ENCODE measurements at places on chromosomes 4 and X.
A peak's percentile ranks its signal among the peaks of the same experiment; 100 is the strongest.

- DNase-seq: no peak
Measured at GRCh38 chr4:31085689-31086088, 365.5 kb downstream of the PCDH7 start.

- peak; percentile 81 for DNase-seq
Measured at GRCh38 chr4:107721436-107722100, 1.5 kb upstream of the PAPSS1 start.

DNA sequence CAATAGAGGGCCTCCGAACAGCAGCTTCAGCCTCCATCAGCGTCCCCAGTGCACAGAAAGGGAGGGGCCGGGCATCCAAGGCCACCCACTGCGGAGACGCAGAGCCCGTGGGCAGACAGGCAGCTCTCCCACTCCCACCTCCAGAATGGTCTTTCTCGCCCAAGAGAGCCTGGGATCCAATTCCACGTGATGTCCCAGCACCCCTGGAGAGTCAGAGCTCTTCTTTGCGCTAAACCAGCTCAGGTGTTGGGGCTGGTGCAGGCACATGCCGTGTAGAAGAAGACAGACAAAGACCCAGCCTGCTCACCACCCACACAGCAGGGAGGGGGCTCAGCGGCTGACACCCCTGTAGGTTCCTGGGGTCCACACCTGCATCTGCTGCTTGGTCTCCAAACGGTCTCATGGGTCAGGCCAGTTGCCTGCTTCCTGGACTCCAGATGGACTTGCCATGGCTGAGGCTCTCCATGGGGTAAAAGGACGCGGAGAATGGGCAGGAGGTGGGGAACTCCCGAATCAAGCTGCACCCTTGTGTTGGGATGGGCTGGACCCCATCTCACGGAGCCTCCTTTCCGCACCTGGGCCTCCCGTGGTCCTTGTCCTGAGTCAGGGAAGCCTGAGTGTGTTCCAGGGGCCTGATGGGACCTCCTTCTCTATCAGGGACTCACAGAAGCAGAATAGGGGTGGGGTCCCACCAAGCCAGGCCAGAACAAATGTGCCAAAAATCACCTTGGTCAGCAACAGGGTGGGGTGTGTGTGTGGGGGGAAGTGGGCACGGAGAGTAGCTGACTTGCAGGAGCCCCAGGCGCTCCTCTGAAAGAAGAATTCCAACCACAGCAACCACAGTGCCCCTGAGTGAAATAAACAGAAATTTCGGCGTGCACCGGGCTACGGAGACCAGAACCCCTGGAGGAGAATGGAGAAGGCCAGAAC is 11.6 kb upstream of the ASMTL start:
- DNase-seq: no peak

GRCh38 chr4:10730019-10730418 is 45.5 kb upstream of the CLNK start:
- DNase-seq: no peak

GRCh38 chr4:52574036-52574435 is 85.1 kb downstream of the USP46 start:
- DNase-seq: no peak
